Activated naive CD4-positive, alpha-beta T cell treated with anti-CD3 and anti-CD28 coated beads, Interleukin-2, amount 50 U/mL, for 16 hours (primary cell): ENCODE measurements at places on chromosomes 16 and 17.
A peak's percentile ranks its signal among the peaks of the same experiment; 100 is the strongest.

DNA sequence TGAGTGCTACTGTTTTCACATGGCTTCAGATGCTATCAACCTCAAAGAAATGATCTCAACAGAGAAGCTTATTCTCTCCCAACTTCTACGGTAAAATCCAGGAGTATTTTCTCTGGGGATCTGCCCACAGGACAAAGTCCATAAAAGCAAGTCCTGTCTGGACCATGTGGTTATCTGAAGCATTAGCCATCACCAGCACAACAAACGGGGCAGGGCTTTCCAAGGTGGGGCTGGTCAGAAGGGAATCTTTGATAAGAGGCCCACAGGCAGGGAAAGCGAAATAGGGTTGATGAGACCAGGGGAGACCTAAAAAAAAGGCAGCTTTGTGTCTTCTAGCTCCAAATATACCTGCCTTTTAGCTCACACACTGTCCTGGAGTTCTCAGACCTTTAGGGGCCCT is 38.7 kb upstream of the CACNG3 start:
- no peak for DNase-seq

DNA sequence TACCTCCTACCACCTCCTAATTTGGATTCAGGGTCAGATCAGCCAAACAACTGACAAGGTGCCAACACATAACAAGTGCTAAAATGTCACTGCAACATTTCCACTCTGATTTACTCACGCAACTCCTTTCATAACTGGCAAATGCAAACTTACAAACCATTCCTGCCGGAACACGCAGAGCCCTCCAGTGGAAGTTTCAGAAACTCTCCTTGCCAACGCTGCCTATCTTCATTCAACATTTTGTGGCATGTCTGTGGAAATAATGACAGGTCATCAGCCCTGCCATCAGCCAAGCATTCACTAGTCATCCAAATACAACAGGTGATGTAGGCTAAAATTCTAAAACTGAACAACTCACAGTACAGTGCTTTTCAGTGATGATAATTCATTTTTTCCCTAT is 37.7 kb upstream of the OR3A1 start:
- DNase-seq, result no peak

DNA sequence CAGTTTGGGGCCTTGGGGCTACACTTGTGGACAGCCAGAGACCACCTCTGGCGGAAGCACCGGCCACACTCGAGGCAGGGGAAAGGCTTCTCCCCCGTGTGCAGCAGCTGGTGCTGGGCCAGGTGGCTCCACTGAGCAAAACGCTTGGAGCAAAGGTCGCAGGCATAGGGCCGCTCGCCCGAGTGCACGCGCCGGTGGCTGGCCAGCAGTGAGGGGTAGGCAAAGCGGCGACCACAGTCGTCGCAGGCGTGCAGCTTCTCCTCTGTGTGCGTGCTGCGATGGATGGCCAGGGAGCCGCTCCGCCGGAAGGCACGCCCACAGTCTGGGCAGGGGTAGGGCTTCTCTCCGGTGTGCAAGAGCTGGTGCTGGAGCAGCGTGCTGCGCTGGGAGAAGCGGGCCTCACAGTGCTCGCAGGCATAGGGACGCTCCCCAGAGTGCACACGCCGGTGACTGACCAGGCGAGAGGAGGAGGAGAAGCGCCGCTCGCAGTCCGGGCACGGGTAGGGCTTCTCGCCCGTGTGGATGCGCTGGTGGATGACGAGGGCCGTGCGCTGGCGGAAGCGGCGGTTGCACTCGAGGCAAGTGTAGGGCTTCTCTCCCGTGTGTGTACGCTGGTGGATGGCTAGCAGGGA is 5.8 kb downstream of the ZNF689 start:
- no peak for DNase-seq

- no peak for DNase-seq
Observed at GRCh38 chr17:6153375-6153774, 83.2 kb downstream of the WSCD1 start.

DNA sequence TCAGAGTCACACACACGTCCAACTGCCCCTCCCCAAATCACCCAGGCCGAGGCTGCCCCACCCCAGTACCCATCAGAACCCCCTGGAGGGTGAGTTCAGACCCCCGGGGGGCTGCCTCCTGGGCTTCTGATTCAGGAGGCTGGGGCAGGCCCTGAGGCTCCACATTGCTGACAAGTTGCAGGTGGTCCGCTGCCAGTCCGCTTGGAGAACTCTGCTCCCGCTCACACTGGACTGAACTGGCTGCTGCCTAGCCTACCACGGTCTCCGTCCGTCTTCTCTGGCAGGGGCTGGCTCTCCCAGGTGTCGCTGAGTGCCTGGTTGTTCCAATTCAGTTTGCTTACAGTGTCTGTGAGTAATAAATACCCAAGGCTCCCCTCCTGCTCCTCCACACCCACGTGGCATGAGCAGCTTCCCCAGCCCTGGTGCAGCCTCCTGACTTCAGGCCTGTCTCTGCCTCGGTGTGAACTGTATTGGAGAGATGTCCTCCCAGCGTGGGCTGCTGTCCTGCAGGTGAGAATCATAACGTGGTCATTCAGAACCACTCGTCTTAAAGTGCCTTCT is 163.4 kb downstream of the LAT start:
- DNase-seq, result peak; percentile 54

DNA sequence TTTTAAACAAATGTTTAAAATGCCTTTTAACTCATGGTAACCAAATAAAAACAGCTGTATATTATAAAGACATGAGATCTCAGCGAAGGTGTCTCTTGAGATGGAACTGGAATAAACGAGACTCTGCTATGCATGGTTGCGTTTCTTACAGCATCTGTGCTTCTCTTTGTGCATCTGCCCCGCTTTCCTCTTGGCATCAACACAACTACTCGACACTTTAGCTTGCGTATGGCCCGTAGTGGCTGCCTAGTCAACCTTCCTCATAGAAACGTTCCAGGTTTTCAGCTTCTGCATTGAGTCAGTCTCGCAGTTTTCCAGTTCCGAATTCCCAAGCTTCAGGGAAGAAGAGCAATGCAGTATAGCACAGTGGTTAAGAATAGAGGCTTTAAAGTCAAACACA is 214.9 kb downstream of the CEP112 start:
- no peak for DNase-seq

DNA sequence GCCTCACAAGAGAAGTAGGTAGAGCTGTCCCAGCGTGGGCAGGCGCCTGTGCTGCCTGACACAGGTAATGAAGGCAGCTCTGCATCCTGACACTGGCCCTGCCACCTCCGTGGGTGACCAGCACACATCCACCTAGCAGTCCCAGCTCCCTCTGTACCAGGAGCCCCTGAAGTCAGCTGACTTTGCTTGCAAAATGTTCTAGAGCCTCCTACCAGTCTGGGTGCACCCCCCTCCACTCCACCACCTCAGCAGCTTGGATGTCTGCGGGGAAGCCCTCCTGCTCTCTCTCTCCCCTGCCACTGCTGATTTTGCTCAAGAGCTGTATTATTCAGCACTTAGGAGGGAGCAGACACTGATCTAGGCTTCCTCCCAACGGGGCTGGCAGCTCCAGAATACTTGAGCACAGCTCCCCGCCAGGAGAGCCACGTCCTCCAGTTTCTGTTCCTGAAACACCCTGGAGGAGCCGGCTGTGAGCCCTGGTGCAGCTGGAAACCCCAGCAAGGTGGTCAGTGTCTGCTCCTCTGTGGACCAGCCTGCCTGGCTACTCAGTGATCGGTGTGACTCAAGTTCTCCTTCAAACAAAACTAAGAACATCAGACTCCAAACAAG is 1.0 kb downstream of the RNF166 start:
- DNase-seq, result no peak

DNA sequence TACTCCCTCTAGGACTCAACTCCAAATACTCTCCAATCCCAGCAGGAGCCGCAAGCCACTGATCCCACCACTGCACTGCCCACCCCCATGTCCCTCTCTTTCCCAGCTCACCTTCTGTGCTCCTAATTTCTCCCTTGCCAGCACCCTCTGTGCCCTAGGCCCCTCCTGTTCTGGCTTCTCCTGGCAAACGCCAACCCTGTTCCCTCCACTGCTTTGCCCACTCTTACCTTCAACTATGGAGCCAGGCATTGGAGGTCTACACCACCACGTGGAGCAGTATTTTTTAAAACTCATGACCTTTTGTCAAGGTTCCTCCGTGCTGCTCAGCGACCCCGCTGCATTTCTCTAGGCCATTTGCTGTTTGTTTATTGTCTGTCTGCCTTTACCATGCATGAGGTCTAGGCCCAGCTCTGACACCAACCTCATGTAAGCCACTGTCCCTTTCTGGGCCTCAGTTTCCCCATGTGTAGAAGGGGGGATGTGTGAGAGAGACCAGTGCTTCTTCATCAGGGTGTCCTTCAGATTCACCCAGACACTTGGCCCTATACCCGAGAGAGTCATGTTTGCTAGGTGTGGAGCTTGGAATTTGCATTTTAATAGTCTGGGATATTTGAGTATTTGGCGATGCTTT is 4.6 kb downstream of the CCDC102A start:
- no peak for DNase-seq

GRCh38 chr16:19968891-19969683 is 84.4 kb upstream of the GPRC5B start:
- no peak for DNase-seq

- DNase-seq, result no peak
Observed at GRCh38 chr17:63985387-63986140, 12.6 kb upstream of the PRR29 start.

DNA sequence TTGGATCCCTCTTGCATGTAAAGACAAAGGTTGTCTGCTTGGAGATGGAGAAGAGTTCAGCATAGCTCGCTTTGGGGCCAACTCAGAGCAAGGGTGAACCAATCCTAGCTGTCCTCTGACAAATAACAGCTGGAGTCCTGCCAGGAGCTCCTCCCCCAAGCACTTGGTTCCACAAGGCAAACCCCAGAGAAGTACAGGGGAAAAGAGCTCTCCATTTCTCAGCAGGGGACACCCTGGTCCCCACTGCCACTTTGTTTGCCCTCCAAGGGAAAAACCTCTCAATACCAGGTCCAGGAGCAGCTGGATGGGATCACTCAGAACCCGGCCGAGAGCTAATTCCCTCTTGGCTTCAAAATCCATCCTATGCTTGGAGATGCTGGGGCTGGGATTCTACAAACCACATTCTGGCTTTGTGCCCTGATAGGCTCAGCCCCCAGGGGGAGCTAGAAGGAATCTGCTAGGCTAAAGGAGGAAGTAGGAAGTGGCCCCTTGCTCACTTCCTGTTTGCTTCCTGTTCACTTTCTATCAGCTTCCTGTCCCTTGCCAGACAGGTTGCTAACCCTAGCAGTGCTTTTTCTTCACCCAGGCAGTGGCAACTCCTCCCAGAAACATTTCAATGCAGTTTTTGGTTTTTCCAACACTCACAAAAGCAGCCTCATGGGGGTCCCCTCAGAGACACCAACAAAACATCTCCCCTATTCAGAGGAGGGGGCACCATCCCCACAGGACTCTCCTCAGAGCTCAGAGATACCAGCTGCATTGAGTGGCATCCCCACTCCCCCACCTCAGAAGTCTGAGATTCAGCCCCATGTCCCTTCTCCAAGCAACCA is 30.7 kb downstream of the CDRT4 start:
- DNase-seq, result peak; percentile 13

DNA sequence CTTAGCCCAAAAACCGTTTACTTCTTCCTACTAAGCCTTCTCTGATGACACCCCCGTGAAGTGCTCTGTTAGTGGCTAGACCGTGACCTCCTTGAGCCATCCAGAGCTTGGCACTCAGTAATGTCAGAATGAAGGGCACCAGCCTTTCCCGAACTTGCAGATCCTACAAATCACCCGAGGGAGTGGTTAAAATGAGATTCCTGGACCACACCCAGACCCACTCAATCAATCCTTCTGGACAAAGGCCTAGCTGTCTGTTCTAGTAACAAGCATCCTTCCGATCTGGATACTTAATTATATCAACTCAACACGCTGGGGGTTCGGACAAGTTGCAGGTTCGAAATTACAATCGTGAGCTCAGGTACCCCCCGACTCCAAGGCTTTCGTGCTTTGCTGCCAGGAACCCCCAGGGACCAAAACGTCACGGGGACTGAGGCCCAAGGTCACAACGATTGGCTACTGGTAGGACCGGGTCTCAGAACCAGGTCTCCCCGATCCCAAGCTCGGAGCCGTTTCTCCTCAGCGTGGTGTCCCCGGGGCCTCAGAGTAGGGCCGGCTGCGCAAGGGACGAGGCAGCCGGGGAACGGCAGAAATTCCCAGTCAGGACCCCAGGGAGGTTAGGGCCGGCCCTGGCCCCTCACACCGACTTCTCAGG is 527 bp downstream of the CIAPIN1 start:
- DNase-seq, result peak; percentile 26

- no peak for DNase-seq
Observed at GRCh38 chr16:49362230-49362629, 11.4 kb upstream of the C16orf78 start.

DNA sequence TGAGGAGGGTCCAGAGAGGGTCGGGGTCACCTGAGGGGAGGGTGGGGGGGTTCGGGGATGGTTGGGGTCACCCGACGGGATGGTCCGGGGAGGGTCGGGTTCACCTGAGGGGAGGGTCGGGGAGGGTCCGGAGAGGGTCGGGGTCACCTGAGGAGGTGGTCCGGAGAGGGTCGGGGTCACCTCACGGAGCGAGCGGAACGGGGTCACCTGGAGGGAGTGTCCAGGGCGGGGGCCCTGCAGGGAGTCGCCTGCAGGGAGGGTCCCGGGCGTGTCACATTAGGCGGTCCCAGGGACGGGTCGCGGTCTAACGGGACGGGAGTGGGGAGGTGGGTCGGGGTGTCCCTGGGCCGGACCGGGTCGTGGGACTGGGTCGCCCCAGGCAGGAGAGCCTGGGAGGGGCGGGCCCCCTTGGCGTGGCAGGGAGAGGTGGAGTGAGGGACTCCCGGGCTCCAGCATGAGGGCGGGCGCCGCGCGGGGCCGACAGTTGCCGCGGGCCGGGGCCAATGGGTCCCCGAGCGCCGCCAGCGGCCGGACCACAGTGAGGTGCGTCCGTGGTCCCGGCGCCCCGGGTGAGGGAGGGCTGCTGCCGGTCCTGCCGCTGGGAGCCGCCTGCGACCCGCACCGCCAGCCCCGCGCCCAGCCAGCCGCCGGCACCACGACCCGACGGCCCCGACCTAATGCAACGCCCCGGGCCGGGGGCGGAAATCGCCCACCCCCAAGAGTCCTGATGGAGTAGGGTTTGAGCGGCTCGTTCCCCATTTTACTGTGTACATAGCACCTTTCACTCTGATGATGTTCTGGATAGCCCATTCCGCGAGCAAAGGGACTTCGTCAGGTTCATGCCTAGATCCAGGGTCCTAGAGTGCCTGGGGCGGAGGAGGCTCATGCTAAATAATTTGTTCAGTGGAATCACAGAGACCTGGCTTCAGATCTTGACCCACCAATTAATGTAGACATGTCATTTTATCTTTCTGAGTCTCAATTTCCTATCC is 1.2 kb upstream of the ABCA3 start:
- DNase-seq, result no peak

GRCh38 chr16:86680661-86681030 is 102.3 kb downstream of the FOXL1 start:
- no peak for DNase-seq

- DNase-seq, result no peak
Observed at GRCh38 chr16:85407-85782, 7.4 kb downstream of the MPG start.

- peak; percentile 49 for DNase-seq
Observed at GRCh38 chr16:53549970-53550690, 47.1 kb upstream of the AKTIP start.
